ENCODE measurements at places on chromosomes 3 and 15.

GRCh38 chr3:146830231-146830630, 225.1 kb upstream of the PLSCR5 start:
- DNase-seq = no peak

GRCh38 chr3:56928379-56929068, 126.8 kb upstream of the ARHGEF3 start:
- DNase-seq = no peak

DNA sequence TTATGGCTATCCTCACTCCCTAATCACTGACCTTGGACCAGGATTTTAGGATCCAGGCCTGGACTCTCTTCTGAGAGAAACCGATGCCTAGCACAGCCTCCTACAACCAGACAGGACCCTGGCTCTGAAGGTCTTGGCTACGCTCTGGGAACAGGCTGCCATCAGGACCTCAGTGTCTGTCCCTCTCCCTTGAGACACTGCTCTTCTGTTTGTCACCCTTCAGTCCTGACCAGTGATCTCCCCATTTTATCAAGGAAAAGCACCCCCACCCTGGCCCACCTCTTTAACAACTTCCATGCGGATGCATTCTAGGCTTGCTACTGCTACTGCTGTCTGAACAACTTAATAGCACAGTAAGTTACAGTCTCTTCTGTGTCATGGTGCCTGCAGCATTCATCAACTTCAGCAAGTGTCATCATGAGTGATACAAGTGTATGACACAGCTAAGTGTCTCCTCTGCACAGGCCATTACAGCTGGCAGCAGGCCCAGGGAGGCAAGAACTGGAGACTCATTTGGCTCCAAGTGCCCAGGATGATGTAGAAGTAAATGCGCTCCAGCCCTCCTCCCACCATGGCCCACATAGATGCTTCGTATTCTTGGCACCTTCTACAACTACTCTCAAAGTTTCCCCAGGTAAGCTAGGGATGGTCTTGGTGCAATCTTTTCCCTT, 302.4 kb downstream of the EPHB1 start:
- DNase-seq = no peak

DNA sequence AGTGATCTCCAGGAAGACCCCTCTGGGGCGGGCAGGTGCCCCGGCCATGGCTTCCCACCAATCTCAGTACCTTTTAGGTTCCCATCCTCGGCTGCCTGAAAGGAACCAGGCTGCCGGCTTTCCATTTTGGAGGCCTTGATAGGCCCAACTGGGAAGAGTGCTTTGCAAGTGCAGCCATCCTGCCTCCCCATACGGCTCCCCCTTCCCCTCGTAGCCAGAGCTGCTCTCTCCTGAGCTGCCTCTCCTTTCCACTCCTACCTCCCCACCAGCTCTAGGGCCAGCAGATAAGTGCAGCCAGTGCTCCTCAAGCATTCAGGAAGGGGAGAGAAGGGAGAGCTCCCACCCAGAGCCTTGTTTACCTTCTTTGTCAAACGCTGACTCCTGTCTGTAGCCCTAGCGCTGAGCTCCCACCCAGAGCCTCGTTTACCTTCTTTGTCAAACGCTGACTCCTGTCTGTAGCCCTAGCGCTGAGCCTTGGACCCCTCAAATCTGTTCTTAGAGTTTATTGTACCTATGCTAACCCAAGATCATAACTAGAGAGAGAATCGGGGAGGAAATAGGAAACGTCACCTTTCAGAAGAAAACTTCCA, 133.0 kb downstream of the LRRK1 start:
- DNase-seq = no peak

GRCh38 chr15:38134252-38134651, 118.4 kb upstream of the SPRED1 start:
- no peak for DNase-seq
